ENCODE measurements at places on chromosomes 12 and 14. TPM values are rescaled to one million over a fixed set of nuclear protein-coding genes. Genes with fewer than 3 reads are reported as not detected.

SLC22A17 gene
- total RNA-seq, result 49.4 TPM

DNA sequence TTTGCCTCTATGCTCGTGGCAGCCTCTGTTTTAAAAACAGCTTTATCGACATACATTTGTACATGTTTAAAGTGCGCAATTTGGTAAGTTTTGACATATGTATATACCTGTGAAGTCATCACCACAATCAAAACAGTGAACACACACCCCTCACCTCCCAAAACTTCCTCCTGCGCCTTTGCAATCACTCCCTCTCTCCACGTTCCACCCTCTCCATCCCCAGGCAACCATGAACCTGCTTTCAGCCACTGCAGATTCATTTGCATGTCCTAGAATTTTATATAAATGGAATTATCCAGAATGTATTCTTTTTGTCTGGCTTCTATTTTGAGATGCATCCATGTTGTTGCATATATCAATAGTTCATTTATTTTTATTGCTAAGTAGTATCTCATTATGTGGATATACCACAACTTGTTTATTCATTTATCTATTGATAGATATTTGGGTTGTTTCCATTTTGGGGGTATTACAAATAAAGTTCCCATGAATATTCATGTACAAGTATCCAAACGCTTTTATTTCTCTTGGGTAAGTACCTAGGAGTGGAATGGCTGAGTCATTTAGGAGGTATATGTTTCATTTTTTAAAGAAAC, 15.5 kb upstream of the CHGA start:
- no peak overlapping the region for H3K27ac ChIP-seq
- H3K27me3 ChIP-seq, result no peaks in the 10 kb centered on the region
- no peak overlapping the region for H3K4me3 ChIP-seq
- H3K36me3 ChIP-seq, result no peaks in the 10 kb centered on the region
- no peak for DNase-seq

DNA sequence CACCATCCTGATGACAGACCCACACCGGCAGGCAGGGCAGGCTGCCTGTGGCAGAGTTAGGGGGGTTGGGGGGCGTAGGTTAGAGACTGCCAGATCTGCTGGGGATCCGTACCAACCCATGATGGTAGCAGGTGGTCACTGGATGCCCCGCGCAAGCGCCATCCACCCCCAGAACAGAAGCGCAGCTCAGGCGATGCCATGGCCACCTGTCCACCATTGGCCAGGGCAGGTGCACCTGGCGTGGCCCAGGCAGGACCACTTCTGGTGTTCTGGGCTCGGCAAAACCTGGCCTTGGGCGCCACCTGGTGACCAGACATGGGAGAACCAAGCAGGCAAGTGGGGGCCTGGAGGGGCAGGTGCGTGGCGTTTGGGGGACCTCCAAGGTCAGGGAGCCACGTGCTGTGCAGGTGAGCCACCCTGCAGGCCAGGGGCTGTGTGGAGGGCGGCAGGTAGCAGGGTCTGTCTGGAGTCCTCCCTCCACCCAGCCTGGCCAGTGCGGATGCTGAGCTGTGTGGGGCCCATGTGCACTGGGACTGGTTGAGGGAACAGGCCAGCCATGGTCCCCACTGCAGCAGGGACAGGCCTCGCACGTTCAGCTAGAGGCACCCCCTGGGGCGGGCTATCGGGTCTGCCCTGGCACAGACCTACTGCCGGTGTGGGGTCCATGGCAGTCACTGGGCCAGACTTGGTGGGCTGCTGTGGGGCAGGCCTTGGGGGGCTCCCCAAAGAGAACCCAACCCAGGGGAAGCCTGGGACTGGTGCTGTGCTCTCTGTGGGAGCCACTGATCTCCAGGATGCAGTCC, 15.6 kb downstream of the BAG5 start:
- H3K36me3 ChIP-seq, result no peaks in the 10 kb centered on the region
- no peak overlapping the region for H3K4me3 ChIP-seq
- peak; percentile 74 for DNase-seq
- peaks cover 39% of the 10 kb centered on the region for H3K4me1 ChIP-seq
- H3K27ac ChIP-seq, result no peak overlapping the region

DNA sequence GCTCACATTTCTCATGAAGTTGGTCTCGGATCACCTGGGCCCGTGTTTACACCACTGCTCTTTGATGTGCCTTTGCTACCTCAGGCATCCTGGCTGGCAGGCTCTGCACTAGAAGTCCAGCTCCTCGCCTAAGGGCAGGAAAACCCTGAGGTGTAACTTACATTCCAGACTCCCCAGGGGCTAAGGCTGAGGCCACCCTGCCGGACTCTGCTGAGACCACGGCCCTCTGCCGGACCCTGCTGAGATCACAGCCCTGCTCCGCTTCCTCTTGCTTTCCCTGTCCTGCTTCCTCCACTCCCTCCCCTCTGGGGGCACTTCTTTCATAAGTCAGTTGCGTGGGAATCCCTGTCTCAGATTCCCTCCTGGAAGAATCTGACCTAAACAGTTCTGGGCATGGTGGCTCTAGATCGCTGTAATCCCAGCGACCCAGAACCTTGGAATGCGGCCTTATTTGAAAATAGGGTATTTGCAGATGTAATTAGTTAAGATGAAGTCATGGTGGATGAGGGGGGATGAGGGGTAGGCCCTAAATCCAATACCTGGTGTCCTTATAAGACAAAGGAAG, 17.2 kb downstream of the RILPL1 start:
- H3K4me1 ChIP-seq, result no peaks in the 10 kb centered on the region
- H3K27ac ChIP-seq, result no peak overlapping the region
- no peaks in the 10 kb centered on the region for H3K36me3 ChIP-seq

- no peaks in the 10 kb centered on the region for H3K4me1 ChIP-seq
- H3K4me3 ChIP-seq, result no peak overlapping the region
- H3K27ac ChIP-seq, result peak overlapping the region; percentile 87
- DNase-seq, result no peak
- no peaks in the 10 kb centered on the region for H3K27me3 ChIP-seq
Observed at GRCh38 chr12:91144053-91144452, 32.8 kb upstream of the LUM start.

GRCh38 chr12:22477166-22477893, 67.0 kb downstream of the C2CD5 start:
- H3K27me3 ChIP-seq, result no peaks in the 10 kb centered on the region
- H3K4me1 ChIP-seq, result no peaks in the 10 kb centered on the region
- no peaks in the 10 kb centered on the region for H3K36me3 ChIP-seq
- no peak overlapping the region for H3K27ac ChIP-seq
- no peak for DNase-seq

DNA sequence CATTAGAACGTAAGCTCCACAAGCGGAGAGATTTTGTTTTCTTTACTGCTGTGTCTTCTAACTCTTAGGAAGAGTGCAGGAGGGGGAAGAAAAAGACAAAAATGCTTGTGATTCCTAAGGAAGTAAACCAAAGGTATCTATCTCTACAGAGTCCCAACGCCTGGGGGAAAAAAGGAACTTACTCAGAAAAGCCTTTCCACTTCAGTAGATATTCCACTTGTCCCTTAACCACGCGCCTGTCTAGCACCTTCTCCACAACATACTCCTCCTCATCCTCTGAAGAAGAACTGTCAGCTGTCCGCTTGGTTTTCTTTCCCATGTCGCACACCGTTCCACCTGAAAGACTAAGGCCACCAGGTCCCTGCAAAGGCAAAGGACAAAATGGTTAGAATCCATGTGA, 22.6 kb downstream of the CBX5 start:
- DNase-seq, result no peak
- no peaks in the 10 kb centered on the region for H3K36me3 ChIP-seq
- no peak overlapping the region for H3K4me3 ChIP-seq
- no peaks in the 10 kb centered on the region for H3K4me1 ChIP-seq

DNA sequence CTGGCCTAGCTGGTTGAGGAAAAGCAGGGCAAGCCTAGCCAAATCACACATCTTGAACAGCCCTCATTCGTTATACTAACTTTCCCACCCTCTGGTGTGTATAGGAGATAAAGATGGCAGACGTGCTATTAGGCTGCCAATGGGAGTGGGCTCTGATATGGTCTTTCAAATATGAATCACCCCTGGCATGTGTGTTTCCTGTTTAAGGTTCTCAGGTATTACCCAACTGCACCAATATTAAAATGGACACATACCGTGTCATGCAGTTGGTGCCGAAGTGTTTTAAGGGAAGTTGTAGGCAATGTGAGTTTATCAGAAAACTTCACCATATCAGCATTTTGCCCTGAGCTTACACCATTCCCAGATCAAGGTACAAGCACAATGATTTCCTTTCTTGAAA, 33.4 kb downstream of the CHST11 start:
- no peak overlapping the region for H3K27ac ChIP-seq
- no peak overlapping the region for H3K4me3 ChIP-seq
- DNase-seq, result no peak
- H3K27me3 ChIP-seq, result no peaks in the 10 kb centered on the region
- no peaks in the 10 kb centered on the region for H3K36me3 ChIP-seq
- no peaks in the 10 kb centered on the region for H3K4me1 ChIP-seq

GRCh38 chr14:61147831-61148549, 133.1 kb downstream of the TMEM30B start:
- no peaks in the 10 kb centered on the region for H3K4me1 ChIP-seq
- H3K27me3 ChIP-seq, result no peaks in the 10 kb centered on the region
- H3K4me3 ChIP-seq, result no peak overlapping the region
- no peak overlapping the region for H3K27ac ChIP-seq
- peak; percentile 24 for DNase-seq
